ENCODE measurements at places on chromosomes 1 and 21. TPM values are rescaled to one million over a fixed set of nuclear protein-coding genes. Genes with fewer than 3 reads are reported as not detected.

GRCh38 chr1:1179346-1179982, 5.8 kb downstream of the TTLL10 start:
- DNase-seq = no peak

DNA sequence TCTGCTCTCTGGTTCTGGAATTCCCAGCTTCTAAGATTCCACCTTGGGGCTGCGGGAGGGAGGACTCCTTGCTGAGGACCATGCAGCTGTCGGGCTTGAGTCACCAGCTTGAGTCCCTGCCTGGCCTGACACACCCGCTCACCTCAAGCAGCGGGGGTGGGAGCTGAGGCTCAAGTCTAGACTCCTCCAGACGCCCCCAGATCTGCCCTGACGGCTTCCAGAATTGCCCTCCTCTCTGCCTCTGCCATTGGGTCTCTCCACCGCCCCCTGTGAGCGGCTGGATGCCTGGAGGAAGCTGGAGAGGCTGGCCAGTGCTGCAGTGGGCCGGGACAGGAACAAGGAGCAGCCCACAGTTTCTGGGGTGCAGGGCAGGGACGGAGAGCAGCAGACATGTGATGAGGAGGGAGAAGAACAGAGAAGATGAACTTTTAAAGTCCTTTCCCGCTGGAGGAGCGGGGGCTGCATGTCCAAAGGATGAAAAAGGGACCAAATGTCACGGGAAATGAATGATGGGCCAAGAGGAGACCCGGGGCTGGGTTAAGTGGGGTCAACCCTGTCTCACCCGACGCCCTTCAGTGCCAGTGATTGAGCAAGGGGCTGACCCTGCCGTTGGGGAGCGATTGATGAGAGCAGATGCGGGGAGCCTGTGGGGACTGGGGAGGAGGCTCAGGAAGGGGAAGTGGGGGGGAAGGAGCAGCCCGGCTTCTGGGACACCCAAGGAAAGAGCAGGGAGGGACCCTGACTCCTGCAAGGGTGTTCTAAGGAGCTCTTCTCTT, 13.5 kb downstream of the CRABP2 start:
- no peak for DNase-seq

DNA sequence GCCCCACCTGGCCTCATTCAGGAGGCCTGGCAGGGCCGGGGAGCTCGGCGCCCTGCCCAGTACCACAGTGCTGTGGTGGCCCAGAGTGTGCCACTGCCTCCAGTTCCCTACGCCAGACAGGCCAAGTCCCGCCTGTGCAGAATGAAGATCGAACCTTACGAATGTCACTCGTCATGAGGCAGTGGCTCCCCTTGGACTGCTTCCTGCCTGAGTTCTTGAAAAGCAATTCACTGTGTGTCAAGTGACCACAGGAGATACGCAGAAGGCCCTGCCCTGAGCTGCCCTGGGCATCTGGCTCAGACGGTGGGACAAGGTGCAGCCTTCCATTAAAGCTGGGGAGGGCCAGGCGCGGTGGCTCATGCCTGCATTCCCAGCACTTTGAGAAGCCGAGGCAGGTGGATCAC, 49.6 kb upstream of the LRP8 start:
- no peak for DNase-seq

GRCh38 chr1:55053265-55053954, 14.1 kb downstream of the PCSK9 start:
- no peak for DNase-seq

DNA sequence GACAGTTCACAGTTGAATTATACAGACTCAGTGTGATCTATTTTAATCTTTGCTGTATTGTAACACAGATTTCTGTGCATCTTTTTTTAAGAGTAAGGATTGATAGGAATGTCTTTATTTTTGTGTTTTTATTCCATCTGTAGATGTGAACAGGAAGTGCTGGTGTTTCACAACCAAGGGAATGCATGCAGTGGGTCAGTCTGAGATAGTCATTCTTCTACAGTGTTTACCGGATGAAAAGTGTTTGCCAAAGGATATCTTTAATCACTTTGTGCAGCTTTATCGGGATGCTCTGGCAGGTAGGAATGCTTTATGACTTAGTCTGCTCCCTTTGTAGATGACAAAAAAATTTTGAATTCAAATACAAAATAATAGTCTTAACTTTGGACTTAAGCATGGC, 84.5 kb downstream of the CC2D1B start:
- DNase-seq = no peak

DNA sequence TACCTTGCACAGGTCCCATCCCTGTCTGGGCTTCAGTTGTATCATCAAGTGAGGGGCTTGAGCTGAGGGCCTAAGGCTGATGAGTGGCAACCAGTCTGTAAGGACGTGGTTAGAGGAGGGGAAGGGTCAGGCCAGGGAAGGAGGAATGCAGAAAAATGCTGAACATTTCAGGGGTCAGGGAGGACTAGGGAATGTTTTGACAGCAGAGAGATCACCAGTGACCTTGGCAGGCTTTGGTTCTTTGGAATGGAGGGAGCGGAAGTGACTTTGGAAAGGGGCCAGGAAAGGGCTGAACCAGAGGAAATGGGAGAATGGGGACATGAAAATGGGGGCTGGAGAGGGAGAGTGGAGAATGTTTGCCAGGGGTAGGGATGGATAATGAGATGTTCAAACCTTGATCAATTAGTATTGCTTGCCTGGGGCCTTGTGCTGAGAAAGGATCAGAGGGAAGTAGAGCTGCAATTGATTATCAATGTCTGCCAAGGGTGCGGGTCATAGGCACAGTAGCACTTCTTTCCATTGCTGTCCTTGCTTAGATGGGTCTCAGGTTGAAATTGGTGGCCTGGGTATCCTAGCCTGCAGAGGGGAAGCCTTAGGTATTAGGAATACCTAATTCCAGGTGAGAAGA, 7.4 kb downstream of the LDLRAP1 start:
- DNase-seq = no peak

DNA sequence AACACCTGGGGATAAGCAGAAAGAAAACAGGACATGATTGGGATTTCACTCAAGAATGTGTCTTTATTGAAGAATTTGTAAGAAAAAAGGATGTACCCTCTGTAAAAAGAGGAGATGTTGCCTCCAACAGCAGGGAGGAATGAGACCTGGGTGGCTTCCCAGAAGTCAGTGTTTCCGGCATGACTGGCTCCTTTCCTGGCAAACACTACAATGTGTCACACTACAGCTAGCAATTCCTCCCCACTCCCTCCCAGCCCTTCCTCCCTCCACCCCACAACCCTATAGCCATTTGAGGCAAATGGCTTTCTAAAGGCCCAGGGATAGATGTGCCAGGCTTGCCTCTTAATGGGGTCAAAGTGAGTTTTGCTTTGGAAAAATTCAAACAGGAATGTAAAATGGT, 11.5 kb upstream of the COL8A2 start:
- peak; percentile 63 for DNase-seq

DNA sequence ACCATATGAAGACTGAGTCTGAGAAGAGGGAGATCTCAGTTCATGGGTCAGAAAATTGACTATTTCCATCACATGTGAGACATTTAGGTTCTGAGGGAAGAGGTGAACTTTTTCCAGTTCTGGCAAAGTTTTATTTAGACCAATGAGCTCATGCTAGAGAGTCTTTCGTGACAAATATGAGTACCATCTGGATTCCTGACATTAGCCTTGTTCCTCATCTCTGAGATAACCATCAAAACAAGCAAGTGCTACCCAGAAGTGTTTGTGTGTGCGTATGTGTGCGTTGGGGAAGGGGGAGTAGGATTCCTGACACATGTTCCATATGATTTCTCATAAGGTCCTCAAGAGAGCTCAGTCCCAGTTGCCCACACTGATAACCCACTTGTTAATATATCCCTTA, 120.6 kb downstream of the FASLG start:
- DNase-seq = peak; percentile 19

DNA sequence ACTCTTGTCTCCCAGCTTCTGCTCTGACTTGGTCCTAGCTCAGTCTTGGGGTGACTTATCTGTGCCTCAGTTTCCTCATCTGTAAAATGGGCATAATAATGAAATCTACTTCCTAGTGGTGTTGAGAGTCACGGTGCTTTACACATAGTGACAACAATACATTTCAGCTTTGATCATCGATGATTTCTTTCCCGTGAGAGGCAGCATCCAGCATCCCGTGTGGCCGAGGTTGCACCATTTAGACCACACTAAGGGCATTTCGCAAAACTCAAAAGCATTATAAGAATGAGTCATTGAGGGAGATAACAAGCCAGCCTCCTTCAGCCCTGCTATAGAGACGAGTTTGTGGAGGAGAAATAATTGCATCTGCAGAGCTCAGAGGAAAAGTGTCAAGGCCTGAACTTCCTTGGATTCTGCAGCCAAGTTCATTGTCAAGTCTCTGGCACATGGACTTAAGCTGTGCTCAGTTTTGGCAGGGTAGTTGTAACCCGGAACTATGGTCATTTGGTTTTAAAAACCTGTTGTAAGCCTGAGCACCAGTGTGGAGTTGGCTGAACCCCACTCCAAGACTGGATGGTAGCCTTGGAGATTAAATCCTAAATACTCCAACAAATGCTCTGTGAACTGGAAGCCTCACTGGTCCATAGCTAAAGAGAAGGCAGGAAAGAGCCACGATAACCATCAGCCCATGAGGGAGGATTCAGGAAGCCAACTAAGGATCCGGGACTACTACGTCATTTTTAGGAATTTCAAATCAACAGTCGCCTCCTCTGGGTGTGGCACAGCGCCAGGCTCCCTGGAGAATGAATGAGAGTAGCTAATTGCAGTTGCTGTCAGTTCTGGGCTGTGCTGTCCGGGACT, 64.2 kb downstream of the TCP10L start:
- peak; percentile 45 for DNase-seq

GRCh38 chr1:242579528-242580235, 55.2 kb upstream of the PLD5 start:
- no peak for DNase-seq

- DNase-seq = no peak
Measured at GRCh38 chr1:12505639-12506280, 112.2 kb downstream of the DHRS3 start.

GRCh38 chr1:29436181-29436785, 200.0 kb downstream of the PTPRU start:
- no peak for DNase-seq

GRCh38 chr1:213962508-213962907, 25.3 kb upstream of the PROX1 start:
- DNase-seq = no peak

Gene LHX8
- 0.05 TPM for polyA plus RNA-seq

Gene RAB7B
- polyA plus RNA-seq = 9.1 TPM

Gene TRIM67
- polyA plus RNA-seq = 0.01 TPM

Gene SDE2
- polyA plus RNA-seq = 12.5 TPM

Gene OR10J5
- not detected for polyA plus RNA-seq

Gene ETNK2
- polyA plus RNA-seq = 27.2 TPM

Gene TRNP1
- polyA plus RNA-seq = 68.9 TPM

Gene TDRD5
- not detected for polyA plus RNA-seq

Gene TTC39A
- polyA plus RNA-seq = 0.47 TPM

Gene TMEM82
- not detected for polyA plus RNA-seq

Gene TMEM240
- polyA plus RNA-seq = 8.7 TPM

All from BJ (cell line).